ENCODE measurements at places on chromosomes 16 and 17. TPM values are rescaled to one million over a fixed set of nuclear protein-coding genes. Genes with fewer than 3 reads are reported as not detected.

Gene ADAMTS18
- not detected for total RNA-seq

DNA sequence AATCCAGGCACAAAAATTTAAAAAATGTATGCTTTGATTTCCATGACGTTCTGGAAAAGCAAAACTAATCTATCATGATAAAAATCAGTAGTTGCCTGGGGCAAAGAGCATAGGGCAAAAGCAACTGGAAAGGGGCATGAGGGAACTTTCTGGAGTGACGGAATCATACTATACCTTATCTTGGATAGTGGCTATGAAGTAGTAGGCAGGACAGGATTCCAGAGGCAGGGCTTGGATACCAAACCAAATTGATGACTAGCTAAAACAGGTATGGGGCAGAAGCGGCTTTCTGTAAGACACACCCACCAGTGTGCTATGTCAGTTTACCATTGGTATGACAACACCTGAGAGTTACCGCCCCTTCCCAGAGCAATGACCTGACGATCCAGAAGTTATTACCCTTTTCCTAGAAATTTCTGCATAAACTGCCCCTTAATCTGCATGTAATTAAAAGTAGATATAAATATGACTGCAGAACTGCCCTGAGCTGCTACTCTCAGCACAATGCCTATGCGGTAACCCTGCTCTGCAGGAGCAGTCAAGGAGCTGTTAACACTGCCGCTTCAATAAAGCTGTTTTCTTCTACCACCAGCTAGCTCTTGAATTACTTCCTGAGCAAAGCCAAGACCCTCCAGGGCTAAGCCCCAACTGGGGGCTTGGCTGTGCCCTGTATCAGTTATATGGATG is 56.7 kb downstream of the CFDP1 start:
- DNase-seq, result no peak

DNA sequence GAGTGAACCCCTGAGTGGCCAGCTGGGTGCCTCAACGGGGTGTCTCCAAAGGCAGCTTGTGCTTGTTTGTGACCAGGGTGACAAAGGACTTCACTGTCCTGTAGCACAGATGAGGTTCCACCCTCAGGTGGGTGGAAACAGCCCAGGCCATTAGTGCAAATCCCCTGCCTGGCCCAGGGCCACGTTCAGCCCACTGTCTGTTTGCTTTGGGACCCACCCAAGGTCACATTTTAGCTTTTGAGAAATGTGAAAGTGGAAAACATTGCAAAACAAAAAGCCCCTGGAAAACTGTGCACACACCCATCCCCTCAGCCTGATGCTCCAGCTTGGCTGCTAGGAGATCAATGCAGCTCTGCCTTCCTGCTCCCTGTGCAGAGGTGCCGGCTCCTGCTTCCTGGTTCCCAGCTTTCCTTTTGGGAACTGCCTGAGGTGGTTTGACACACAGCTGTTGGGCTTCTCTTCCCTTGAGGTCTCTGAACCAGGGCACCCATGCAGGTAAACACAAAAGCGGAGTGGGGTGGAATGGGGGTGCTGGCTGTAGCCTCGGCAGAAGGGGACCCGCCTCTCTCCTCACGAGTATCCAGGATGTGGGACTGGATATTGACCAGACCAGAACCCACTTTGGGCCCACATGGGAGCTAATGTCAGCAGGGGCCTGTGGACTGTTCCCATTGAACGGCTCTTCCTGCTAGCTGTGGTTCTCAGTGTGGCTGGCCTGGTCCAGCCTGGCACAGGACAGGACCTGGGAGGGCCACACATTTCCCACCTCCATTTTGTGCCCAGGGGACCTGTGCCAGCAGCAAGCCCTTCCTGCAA is 7.9 kb upstream of the SPHK1 start:
- DNase-seq, result no peak

- DNase-seq, result peak; percentile 81
These were observed 138.7 kb upstream of the RPH3AL start for GRCh38 chr17:491086-492021.

Gene KRTAP9-1
- total RNA-seq, result not detected

DNA sequence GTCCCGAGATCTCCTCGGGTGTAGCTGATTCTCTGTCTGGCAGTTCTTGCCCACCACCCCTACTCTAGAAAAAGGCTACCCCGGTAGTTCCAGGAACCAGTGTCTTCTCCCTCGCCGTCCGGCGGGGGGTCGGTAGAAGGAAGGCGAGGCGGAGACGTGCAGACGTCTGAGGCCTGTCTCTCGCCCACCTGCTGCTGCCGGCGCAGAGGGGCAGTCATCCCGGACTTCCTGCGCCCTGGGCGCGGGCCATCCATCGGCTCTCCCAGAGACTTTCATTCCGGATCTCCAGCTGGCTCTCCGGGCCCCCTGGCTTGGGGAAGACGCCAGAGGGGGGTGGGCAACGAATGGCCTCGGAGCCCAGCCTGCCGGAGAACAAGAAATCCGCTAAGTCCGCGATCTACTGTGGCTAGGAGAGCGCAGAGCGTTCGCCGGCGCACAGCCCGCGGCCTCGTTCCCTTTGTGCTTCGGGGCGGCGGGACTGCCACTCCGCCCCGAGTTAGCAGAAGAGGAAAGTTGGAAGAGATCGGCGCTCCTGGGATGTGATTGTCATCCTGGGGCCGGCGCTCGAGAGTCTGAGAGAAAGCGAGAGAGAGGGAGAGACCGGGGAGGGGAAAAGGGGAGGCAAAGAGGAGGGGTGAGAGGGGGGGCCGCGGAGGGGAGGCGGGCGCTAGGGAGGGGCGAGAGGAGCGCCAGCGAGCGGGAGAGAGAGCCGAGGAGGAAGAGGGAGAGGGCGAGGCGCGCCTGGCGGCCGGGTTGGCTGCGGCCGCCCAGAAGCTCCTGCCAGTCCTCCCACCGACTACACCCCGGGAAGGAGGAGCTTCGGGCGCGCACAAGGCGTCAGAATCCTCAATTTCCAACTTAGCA is at the start of gene IRX5:
TSS of gene IRX5 (plus strand) at position 861 of the 864 bp plus-strand sequence. CDS start 334 bp downstream, outside the sequence.
- peak; percentile 92 for DNase-seq

GRCh38 chr17:79019632-79020584 is 4.1 kb upstream of the C1QTNF1 start:
- peak; percentile 75 for DNase-seq

DNA sequence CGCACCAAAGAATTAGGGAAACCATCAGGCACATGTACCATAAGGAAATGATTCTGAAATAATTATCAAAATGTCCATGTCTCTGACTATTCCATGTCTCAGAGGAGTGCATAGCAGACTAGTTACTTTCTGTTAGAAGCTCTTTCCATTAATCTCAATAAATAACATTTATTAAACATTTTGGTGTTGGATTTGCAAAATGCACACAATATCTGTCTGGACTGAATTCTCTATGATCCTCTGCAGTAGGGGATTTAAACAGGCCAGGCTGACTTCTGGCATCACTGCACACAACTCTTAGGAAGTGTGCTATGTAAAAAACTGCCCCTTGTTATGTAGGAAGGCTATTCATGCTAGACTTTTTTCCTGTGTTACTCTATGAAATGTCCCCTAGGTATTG is 283.3 kb upstream of the CDH5 start:
- no peak for DNase-seq

Gene NTHL1
- total RNA-seq, result 22.7 TPM

DNA sequence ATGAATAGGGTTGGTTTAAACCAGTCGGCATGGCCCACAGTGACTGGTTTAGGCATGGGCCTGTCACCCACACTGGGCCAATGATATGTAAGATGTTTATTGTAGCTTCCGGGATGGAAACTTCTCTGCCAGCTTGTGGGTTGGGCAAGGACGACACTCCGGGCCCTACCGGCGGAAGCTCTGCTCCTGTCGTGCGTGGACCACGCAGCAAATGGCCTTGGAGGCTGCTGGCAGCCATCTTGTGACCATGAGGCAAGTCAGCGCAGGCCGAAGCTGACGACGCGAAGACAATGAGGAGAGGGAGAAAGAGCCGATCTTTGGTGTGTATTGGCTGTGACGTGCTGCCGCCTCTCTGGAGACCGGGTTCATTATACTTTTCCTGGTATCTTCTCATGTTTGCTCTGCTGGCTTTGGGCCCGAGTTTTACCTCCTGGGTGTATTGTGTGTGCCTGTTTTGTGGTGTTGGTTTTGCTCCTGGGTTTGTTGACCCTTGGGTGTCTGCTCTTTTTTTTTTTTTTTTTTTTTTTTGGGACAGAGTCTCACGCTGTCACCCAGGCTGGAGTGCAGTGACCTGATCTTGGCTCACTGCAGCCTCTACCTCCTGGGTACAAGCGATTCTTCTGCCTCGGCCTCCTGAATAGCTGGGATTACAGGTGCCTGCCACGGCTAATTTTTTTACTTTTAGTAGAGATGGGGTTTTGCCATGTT is 15.4 kb downstream of the SLC25A10 start:
- DNase-seq, result no peak

Gene ARL5C
- total RNA-seq, result not detected

DNA sequence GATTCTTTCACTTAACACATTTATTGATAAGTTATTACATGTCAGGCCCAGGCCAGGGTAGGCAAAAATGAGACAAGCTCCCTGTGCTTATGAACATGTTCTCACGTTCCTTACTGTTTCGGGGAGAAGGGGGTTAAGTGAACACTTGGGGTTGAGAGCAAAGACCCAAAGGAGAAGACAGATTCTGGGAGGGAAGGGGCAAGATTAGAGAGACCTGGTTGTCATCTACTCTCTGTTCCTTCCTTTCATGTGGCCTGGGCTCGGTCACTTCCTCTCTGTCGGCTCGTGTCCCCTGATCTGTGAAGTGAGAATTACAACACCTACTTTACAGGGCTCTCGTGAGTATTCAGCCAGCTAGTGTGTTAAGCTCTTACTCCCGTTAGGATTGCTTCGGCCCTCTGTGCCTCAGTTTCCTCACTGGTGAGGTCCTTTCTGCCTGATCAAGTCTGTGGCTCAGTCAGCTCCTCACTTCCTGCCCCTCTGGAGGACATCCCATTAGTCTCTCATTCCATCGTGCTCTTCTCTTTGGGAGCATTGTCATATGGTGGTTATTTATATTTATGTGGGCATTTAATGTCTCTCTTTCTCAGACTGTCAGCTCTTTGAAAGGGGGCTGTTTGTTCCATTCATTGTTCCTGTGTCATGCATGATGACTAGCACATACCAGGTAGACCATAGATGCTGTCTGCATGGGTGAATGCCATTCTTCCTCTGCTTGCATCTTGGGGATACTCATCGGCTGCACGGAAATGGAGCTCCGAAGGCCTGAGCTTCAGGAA is 38.9 kb downstream of the PLCG2 start:
- no peak for DNase-seq

DNA sequence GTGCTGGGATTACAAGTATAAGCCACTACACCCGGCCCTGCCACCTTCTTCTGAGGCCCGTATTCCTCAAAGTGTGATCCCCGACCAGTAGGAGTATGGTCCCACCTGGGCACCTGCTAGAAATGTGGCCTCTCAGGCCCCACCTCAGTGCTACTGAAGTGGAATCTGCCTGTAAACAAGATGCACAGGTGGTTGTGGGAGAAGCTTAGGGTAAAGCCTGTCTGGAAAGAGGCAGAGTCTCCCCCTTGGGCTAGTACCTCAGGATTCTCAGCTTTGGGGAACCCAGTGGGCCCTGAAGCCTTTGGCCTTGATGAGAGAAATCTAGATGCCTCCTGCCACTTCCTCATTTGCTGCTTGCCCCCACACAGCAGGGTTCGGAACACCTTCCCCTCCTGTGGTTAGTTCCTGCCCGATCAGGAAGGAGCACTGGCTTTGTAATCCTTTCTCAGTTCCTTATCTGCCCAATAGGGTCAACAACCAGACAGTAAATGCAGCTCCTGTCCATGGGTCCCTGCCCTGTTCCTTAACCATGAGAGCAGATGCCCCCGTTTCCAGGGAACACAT is 25.2 kb downstream of the TK2 start:
- no peak for DNase-seq

Gene KRTAP4-5
- total RNA-seq, result not detected

GRCh38 chr16:53024045-53024444 is 28.7 kb downstream of the CHD9NB start:
- DNase-seq, result no peak

DNA sequence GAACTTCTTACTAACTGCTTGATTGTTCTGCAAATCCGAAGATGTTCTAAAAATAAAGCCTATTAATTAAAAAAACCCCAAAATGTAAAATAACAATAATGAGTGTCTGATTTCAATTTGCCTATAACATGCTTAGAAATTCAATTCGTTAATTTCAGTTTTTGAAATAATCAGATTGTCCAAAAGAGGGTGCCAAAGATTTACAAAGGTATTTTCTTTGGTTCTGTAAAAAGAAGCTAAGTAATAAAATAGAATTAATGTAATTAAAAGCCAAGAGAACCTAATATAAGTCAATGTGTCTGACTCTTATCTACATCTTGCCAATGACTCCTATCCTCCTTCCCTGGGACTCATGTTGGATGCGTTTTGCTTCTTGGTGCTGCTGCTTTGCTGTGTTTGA is 75.0 kb upstream of the CPHXL start:
- no peak for DNase-seq

DNA sequence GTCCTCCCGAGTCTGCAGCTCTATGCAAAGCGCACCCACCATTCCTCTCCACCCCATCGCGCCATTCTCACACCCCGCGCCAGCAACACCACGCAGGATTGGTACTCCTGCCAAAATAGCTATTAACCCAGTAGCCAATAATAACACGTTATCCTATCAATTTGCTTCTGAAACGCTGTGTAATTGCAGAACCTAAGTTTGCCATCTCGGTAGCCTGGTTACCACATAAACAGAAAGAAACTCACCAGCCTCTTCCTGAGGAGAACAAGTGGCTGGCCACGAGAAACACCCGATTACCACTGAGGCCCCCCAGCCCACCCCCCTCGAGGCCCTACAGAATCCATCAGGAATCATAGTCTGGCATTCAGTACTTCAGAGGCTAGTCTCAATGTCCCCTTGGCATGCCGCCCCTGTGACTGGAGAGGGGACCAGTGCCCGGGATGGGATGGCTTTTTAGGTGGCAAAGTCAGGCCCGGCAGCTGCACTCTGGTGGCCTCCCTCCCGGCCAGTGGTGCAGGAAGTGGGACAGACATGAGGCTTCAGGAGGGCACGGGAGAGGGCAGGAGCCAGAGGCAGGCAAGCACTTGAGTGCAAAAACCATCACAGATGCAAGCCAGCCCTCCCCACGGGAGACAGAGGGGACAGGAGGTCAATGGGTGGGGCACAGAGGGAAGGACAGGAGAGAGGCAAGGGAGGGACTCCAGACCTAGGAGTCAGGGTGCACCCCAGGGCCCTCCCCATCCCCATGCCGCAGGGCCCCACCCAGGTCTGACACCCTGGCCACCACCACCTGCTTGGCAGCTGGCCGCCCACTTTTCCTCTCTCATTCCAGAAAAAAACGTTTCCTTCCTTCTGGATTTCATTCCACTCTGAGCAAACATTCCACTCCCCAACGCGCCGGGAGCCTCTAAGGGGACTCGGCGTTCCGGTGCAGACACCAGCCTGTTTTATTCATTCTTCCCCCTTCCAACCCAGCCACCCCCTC is 192.5 kb downstream of the ZNF423 start:
- peak; percentile 62 for DNase-seq

GRCh38 chr17:40301315-40301714 is 7.7 kb upstream of the RARA start:
- DNase-seq, result peak; percentile 46

- no peak for DNase-seq
These were observed 7.6 kb downstream of the RUNDC3A start for GRCh38 chr17:44315760-44316731.

- DNase-seq, result peak; percentile 62
These were observed 744 bp downstream of the CMIP start for GRCh38 chr16:81445143-81445961.

GRCh38 chr17:40538019-40538935 is 27.0 kb downstream of the CCR7 start:
- peak; percentile 88 for DNase-seq
